Activated CD8-positive, alpha-beta memory T cell treated with anti-CD3 and anti-CD28 coated beads, Interleukin-2, amount 50 U/mL, for 48 hours (primary cell): ENCODE measurements at places on chromosomes 6 and 20.

- DNase-seq, result no peak
Measured at GRCh38 chr6:13075141-13075845, 253.0 kb downstream of the TBC1D7 start.

GRCh38 chr20:35001596-35002362, 46.1 kb downstream of the MYH7B start:
- no peak for DNase-seq

GRCh38 chr6:169779092-169779815, 27.8 kb downstream of the ERMARD start:
- no peak for DNase-seq

DNA sequence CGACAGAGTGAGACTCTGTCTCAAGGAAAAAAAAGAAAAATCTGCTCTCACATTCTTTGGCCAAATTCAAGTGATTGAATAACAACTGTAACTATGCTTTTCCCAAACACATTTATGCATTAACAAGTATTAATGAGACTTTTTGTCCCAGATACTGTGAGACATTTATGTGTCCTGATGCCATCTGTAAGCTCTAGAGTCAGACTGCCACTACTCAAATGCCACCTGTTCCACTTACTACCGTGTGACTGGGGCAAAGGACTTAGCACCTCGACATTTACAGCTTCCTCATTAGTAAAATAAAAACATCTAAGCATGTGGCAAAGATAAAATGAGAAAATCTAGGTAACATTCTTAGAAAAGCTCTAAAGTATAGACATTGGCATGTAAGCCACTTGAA, 178.1 kb upstream of the MARCKS start:
- DNase-seq, result no peak

DNA sequence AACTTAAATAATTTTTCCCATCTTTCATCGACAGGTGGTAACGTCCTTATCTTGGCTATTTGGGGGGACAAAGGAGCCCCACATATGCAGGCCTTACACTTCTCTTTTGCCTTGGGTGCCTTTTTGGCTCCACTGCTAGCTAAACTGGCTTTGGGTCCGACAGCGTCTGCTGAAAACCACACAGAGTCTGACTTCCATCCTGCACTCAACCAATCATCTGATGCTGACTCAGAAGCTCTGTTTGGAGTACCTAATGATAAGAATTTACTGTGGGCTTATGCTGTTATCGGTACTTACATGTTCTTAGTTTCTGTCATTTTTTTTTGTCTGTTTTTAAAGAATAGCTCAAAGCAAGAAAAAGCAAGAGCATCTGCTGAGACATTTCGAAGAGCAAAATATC, 178.5 kb downstream of the SLC16A10 start:
- no peak for DNase-seq

- DNase-seq, result no peak
Measured at GRCh38 chr6:16007146-16007545, 121.7 kb upstream of the MYLIP start.

DNA sequence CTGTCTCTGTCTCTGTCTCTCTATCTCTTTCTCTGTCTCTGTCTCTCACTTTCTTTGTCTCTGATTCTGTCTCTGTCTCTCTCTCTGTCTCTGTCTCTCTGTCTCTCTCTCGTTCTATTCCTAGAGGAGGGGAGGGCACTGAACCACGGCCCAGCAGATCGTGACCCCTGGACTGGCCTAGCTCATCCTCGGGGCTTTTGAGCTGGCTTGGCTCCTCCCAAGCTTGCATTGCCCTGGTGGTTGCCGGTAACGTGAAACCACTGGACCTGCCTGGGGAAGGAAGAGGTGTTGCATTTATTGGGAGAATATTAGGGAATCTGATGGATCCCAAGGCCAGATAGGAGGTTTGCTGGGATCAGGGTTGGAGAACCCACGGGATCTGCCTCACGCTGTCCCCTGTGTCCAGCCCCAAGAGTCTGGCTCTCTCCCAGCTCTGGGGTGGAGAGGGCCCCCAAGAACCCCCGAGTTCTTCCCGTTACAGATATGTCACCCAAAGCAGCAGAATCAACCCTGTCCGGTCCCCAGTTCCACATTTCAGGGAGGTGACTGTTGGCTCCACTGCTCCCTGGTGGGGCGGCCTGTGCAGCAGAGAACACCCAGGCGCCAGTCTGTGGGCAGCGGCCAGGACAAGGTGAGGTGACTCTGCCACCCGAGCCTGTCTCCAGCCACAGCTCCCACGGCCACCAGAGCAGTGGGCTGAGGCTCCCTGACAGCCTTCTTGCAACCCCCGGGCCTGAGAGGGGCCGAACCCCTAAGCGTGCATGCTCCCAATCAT, 228.3 kb downstream of the TTLL2 start:
- DNase-seq, result no peak

DNA sequence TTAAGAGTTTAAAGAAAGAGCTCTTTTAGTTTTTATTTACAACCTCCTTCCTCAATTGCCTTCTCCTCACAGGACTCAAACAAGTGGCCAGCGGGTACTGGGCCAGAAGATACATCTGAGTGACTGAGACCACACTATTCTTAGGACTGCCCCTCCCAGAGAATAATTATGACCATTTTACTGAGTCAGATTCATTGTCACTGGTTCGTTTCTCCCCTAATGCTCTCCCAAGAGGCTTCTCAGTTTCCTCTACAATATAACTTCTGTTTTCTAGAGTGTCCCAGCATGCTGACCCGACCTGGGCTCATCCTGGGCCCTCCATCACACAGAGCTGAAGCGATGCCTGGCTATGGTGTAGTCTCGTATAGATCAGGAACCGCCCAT, 279.9 kb downstream of the CD83 start:
- DNase-seq, result no peak

DNA sequence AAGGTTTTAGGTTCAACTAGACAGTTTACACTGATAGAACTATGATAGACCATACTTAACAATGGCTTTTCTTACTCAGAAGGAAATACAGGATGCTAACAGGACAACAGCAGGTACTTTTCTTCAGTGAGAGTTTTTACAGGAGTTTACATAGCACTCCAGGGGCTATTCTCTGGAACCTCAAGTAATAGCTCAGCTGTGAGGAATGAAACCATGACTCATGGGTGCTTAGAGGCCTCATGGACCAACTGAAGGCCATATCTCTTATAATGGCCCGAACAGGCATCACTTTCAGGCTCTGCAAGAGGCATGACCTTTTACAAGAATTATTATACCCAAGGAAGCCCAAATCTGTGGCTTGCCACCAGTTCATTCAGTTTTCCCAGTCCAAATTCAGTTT, 31.8 kb downstream of the TREML1 start:
- no peak for DNase-seq

DNA sequence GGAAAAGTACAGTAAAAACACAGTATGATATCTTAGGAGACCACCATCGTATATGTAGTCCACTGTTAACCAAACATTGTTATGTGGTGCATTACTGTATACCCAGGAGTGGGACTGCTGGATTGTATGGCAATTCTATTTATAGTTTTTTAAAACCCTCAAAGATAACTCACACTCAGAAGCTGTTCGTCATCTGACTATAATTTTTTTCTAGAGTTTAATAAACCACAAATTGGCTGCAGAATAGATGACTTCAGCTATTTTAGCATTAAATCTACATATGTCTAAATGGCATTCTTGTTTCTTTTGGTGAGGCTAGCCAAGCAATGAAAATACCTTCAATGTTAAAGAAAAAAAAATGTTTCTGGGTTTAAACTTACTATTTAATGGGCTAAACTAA, 134.2 kb upstream of the BMP5 start:
- no peak for DNase-seq

GRCh38 chr6:11209906-11210305, 22.6 kb downstream of the NEDD9 start:
- DNase-seq, result no peak

- no peak for DNase-seq
Measured at GRCh38 chr6:5457983-5458683, 196.8 kb downstream of the FARS2 start.

DNA sequence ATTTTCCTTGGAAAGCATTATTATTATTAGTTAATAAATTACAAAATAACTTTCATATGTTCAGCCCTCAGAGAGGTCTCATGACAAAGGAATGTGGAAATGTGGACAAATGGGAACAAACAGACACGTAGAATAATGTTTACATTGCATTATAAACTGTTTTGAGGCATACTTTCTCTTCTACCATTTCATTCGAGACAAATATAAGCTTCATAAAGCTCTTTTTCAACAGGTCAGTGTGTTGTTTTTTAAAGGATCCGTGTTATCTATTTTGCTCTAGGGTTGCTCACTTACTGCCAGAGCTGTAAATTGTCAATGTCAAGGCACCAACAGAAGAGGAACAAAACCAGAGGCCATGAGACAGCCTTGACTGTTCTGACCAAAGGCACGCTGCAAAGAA, 256.8 kb downstream of the PHACTR1 start:
- no peak for DNase-seq

- no peak for DNase-seq
Measured at GRCh38 chr20:20553541-20553940, 158.9 kb downstream of the RALGAPA2 start.

GRCh38 chr6:156807028-156807427, 29.9 kb downstream of the ARID1B start:
- DNase-seq, result no peak

DNA sequence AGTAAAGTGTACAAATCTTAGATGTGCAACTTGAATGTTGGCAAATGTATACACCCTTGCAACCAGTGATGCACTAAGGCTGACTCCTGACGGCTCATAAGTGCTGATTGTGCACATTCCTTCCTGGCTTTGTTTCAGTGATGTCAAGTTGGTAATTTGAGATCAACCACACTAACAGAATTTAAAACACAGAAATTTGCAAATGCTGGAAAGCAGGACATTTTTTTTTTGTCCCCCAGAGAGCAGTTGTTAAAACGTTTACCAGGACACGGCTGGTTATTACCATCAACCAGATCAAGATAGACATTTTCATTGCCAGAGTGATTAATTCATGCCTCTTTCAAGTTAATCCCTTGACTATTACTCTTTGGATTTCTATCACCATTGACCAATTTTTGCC, 735.6 kb downstream of the RFPL4B start:
- DNase-seq, result no peak

DNA sequence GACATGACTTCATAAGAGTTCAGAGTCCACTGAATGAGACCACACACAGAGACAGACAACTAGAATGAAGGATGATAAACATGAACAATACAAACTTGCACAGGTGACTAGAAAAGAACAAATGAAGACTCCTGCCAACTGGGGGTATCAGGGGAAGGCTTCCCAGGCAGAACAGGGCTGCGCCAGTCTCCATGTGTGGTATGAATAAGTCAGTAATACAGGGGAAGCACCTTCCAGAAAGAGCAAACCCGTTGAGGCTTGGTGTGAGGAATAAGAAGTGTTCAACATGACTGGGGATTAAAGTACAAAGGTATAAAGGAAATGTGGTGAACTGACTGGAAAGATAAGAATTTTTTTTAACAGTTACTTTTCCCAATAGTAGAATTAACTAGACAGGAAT, 3.7 kb upstream of the SLC17A2 start:
- DNase-seq, result no peak

- DNase-seq, result no peak
Measured at GRCh38 chr6:22413681-22414311, 117.0 kb upstream of the PRL start.

DNA sequence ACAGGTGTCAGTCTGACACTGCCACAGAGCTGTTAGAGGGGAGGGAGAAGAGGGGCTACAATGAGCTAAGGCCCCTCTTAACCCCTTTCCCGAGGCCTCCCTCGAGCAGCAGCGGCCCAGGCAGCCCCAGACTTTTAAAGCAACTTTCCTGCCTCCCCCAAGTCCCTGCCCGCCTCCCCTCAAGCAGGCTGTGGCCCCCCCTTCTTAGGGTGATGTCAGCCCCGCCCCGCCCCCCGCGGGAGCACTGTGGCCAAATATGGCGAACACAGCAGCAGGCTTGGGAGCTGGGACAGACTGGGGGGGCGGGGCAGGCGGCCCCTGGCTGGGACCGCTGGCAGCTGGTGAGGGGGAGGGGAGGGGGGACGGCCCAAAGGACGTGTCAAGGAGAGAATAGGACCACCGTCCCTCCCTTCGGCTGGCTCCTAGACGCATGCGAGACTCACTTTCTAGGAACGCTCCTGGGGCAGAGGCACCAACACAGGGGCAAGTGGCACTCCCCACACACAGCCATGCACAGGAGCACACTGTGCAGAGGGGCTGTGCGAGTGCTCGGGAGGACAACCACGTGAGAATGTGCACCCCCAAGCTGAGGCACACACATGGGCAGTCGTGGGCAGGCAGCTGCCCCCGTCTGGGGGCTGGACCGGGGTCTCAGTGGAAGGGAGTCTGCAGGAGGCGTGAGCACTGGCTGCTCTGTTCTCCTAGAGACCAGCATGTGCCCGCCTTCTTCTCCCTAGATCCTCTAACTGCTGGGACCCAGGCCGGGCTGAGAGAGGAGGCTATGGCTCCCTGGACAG, 6.7 kb downstream of the TEAD3 start:
- no peak for DNase-seq

DNA sequence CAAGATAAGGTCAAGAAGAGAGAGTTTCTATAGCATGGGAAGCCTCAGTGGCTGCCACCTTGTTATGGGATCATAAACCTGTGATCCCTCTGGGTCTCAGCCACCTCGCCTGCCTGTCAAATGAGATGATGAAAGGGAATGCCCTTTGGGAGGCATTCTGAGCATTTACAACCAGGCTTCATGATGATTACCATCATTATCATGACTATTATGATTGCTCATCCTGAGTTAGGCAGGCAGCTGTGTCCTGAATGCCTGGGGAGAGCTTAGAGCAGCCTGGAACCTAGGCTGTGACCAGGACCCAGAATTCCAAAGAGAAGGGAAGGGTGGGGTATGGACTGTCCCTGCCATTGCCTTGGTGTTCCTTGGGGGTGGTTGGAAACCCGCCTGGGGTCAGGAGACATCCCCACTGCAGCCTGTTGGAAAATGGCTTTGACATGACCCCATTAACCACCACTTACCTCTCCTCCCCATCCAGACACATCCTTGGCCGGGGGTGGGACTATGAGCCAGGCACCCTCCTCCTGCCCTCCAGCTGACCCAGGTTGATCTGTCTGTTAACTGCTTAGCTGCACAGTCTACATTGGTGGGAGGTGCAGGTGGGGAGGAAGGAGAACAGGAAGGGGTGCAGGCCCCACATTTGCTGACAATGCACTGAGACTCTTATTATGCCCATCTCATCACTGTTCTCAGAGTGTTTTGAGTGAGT, 51.9 kb downstream of the LRFN2 start:
- no peak for DNase-seq

- no peak for DNase-seq
Measured at GRCh38 chr6:26454631-26455030, 3.1 kb upstream of the BTN2A1 start.

GRCh38 chr20:32993496-32994050, 10.7 kb downstream of the SUN5 start:
- DNase-seq, result no peak

GRCh38 chr6:74741646-74742045, 464.2 kb downstream of the COL12A1 start:
- no peak for DNase-seq

DNA sequence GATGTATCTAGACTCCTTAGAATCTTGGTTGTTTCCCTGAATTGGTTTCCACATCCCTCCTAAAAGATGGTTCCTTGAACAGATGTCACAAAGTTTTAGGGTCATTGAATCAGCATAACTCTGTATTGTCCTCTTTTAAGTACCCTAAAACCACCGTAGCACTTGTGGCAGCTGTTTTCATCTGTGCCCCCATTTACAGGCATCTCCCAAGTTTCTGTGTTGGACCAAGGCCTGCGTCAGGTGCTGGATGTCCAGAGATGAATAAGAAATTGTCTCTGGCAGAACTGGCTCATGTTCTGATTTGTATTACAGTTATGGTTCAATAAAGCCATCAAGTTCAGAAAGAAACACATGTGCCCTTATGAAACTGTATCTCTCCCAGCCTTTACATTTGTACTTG, 48.3 kb downstream of the CTNNBL1 start:
- DNase-seq, result no peak

GRCh38 chr20:8144282-8145245, 12.5 kb downstream of the PLCB1 start:
- no peak for DNase-seq
